Cerebellum (tissue), 4 donors: ENCODE measurements at places on chromosomes 5 and 9.

- no peak for DNase-seq
These were observed 45.0 kb downstream of the DBH start for GRCh38 chr9:133680976-133681657.

GRCh38 chr9:135971111-135971766, 10.1 kb upstream of the UBAC1 start:
- DNase-seq, result no peak

DNA sequence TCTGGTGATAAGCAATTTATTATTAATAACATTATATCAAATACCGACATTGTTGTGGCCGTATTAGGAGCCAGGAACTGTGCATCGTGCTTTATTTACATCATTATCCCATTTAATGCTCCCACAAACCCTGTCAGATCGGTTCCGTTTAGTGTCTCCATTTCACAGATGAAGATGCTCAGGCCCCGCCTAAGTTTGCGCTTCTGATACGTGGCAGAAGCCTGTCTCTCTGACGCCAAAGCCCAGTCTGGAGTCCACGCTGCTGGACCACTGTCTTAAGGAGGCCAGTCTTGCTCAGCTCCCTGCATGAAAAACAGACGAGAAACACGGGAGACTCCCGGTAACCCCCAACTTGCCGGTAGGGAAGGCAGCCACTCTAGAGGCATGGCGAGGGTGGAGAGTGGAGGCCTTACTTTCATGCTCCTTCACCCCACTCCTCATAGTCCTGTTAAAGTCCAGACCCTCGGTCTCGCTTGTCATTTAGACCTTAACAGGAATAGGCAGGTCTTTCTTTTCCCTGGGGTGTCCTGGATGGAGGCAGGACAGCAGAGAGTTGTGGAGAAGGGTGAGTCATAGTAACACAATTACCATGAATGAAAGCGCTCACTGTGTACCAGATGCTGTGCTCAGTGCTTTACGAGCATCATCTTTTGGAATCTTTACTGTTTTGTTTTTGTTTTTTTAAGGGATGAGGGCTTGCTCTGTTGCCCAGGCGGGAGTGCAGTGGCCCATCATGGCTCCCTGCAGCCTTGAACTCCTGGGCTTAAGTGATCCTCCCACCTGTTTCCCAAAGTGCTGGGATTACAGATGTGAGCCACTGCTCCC, 872 bp downstream of the TXNDC15 start:
- DNase-seq, result peak; percentile 73

DNA sequence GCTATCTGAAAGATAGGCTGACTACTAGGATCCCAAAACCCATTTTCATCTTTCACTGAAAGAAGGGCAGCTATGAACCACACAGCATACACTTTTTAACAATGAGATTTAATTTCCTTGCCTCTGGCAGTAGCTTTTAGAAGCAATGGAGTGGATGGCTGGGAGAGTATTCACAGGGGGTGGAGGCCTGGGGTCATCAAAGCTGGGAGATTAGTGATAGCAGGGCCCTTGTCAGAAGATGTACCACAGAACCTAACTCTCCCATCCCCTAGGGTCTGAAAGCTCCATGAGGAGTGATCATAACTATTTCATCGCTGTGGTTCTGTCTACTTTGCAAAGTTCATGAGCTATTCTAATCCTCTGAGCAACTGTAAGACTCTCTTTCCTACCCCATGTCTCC, 332.2 kb downstream of the PRELID2 start:
- DNase-seq, result no peak

- DNase-seq, result no peak
These were observed 54.8 kb upstream of the RASGRF2 start for GRCh38 chr5:80905405-80905804.

DNA sequence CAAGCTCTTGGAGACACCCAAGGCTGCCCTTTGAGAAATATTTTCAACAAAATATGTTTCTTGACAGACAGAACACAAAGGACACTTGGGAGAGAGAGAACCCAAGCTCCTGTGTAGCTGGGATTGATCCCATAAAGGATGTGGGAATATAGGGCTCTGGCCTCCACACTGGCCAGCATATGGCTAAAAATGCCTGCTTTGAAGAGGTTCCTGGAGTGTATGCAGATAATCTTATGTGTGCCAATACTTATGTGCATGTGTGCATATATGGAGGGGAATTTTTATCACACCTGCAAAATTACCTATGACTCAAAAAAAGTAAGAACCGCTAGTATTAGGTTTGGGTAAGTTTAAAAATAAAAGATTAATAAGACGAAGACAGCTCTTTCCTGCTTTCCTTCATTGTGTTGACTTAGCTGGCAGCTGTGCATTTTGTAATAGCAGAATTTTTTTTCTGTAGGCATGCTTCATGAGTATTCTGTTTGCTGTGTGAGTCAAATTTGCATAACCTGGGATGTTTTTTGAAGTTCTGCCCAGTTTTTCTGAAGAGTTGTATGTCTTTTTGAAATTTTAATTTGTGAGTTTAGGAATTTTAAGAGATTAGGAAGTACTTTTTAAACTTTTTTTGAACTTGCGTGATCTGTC, 42.6 kb downstream of the HACD4 start:
- DNase-seq, result no peak

DNA sequence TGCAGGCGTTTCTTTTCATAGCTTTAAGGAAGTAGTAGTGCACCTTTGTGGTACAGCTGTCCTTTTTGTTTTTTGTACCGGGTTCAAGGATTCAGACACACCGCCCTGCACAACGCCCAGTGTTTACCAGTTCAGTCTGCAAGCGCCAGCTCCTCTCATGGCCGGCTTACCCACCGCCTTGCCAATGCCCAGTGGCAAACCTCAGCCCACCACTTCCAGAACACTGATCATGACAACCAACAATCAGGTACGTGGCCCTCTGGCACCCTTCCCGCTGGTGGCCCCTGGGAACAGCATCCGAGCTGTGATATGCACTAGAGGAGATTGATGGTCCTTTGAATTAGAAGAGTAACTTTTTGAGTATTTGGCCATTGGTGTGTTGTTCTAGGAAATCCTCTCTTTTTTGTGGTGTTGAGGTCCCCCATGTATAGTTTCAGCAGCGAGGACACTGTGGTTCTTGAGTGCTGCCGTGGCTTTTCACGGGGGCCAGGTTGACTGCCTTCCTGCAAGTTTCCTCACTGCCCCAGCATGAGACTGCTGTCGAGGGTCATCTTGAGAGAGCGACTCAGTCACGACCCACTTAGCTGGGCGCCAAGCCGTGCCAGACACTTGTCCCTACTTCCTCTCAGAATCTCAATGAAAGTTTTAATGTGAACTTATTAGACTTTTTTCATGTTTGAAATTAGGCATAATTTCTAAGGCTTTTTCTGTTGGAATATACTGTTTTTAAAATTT, 37.9 kb downstream of the TENT4A start:
- no peak for DNase-seq

GRCh38 chr9:87613265-87614111, 112.4 kb upstream of the CTSL start:
- no peak for DNase-seq

DNA sequence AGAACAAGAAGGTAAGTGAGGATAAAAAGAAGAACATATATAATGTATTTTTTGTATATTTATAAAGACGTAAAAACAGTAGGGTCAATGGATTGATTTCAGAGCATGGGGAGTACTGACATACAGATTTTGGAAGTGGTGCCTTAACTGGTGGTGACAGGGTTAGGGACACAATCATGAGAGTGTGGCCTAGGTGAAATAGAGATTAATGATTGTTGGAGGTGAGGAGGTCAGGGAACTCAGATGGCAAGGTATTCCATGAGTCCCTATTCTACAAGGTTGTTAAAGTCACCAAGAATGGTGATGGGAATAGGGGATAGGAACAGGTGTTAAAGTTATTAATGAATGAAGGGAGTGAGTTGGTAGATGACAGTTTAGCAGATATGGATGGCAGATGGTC, 210.8 kb downstream of the SEMA6A start:
- DNase-seq, result no peak

DNA sequence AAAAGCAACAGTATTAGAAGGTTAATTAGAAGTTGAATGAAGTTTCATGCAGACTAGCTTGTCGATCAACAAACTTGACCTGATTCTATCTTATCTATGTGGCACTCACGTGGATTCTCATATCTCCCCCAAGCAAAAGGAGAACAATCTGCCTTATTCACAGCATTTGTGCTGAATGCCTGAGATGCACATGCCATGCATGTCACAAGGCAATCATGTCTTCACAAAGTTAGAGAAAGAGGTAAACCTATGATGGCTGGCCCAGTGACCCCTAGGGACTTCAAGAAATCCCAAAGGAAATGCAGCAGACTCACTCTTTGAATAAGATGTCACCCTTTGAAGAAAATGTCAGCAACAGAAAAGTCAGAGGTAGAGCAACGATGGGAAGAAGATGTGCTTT, 17.6 kb upstream of the SHOC1 start:
- no peak for DNase-seq

GRCh38 chr9:134766587-134766986, 114.0 kb upstream of the FCN2 start:
- no peak for DNase-seq

DNA sequence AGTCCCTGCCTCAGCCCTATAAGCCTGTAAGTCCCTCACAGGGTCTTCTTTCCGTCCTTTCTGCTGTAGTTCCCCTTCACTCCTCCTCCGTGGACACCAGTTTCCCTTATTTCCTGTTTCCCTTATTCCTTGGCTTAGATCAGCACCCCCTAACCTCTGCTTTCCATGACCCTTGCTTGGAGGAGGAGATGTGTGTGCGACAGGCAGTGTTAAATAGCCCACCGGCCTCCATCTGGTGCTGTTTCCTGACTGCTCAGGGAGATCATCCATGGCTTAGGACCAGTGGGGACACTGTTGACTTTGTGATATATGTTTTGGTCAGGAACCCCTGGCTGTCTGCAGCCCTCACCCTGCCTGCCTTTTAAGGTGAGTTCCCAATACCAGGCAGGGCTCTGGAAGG, 34.1 kb upstream of the PSD2 start:
- no peak for DNase-seq
